ENCODE measurements at places on chromosomes 11 and 22. TPM values are rescaled to one million over a fixed set of nuclear protein-coding genes. Genes with fewer than 3 reads are reported as not detected.

Gene OR5A1
- total RNA-seq: not detected

Gene EML3
- total RNA-seq: 4.5 TPM

Gene ALKBH8
- 20.1 TPM for total RNA-seq

Gene SLC37A2
- total RNA-seq: 3.4 TPM

Gene CABP7
- 1.1 TPM for total RNA-seq
